ENCODE measurements at places on chromosomes 3 and 15.

DNA sequence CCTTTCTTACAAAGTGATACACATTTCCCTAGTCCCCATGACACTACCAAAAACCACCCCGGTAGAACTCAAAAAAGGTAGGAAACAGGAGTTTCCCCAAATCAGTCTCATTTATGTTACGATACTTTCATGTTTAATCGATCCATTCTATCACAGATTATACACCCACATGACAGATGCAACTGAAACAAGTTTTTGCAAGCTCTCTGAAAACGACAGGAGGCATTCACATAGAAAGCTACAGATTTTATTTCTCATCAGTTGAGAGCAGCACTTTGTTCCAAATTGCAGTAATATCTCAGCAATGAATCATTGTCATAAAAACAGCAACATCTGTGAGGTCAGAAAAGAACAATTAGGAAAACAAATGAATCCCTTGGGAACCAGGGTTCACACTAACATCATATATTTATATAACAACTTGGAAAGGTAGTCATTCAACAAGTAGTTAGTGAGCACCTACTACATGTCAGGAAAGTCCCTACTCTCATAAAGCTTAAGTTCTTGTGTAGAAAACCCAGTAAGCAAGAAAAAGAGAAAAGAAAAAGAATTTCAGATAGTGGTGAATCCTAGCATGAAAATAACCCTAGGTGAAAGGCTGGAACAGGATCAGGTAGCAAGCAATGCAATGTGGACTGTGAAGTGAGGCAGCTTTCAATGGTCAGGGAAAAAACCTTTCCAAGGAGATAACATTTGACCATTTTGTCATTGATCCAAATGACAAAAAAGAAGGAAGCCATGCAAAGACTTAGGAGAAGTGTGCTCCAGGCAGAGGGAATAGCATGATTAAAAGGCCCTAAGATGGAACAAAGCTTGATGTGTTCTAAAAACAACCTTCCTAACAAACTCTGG lies 8.3 kb downstream of the PLD1 start:
- no peak for DNase-seq

DNA sequence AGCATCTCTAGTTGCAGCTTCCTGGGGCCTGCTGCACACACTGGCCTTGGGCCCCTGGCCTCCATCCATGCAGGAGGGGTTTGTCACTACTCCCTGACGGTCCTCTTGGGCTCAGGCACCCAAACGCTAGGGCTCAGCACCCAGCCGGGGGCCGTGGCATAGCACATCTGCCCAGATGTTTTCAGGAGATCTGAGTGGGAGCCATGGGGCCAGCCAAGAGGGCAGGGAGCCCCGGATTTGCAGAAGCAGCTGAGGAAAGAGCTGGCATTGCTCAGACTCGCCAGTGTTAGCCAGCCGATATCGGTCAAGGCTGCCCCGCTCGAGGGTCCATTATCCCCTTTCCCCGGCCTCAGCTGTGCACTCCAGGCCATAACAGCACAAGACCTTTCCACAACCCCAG lies 1.5 kb upstream of the ALDH1A3 start:
- DNase-seq: no peak

DNA sequence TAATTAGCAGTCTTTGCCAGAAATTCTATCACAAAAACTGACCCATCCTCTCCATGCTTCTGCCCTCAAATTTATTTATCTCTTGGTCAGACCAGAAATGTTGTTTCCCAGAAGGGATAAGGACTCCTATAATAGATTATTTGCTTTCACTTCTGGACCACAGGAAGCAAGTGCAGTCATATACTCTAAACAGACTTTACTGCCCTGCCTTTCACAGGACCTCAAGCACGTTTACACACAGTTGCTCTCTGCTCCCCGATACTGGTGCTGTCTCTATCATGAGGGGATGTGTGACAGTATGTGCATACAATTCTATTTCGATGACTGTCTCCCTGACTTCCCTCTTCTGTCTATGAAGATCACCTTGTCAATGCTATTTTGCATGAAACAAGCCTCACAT lies 205.5 kb upstream of the TGFBR2 start:
- no peak for DNase-seq

DNA sequence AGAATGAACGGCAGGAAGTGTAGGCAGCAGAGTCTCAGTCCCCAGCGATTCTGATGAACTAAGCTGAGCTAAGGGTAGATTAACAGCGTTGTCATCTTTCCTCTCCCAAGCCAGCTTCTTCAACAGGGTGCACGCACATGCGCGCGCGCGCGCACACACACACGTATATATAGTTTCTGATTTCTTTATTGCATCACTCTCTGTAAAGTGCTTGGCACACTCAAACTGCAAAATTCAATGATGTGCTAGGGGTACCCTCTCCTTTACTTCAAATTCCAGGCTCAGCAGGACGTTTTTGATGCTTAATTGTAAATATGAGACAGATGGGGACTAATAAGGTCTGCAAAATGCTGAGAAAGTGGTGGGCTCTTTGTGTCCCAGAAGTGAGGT lies 26.1 kb upstream of the VPS8 start:
- DNase-seq: no peak

- no peak for DNase-seq
Measured at GRCh38 chr3:183275418-183275817, 22.4 kb downstream of the B3GNT5 start.

- no peak for DNase-seq
Measured at GRCh38 chr3:81601707-81602305, 159.6 kb downstream of the GBE1 start.

DNA sequence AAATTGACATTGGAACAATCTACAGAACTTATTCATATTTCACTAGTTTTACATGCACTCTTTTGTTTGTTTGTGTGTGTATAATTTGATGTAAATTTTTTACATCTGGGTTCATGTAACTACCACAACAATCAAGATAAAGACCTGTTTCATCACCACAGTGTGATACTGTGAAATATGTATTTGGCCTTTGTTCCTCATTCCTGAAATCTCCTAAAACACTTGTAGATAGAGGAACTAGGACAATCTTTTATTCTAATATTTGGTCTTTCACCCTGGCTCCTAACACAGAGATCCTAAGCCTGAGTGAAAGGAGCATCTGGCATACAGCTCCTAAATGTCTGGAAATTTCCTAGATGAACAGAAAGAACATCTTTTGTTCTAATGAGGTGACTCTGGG lies 155.0 kb upstream of the GPR149 start:
- DNase-seq: no peak

GRCh38 chr3:108136561-108137459 lies 46.0 kb upstream of the CD47 start:
- DNase-seq: no peak

- no peak for DNase-seq
Measured at GRCh38 chr15:41689834-41690233, 29.6 kb downstream of the MGA start.

DNA sequence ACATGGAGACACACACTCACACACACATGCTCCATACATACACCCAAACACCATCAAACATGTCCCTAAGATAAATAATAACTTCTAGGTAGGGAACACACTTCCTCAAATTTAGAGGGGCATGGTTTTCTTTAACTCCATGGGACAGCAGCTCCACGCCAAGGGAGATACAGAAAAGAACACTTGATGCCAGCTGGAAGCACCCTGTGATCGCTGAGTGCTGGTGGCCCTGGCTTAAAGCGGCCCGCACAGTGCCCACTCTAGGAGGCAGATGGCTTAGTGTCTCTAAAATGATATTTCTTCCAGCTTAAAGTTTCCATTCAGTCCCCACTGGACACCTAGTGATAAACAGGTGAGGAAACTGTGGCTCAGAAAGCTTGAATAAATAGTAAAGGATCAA lies 232.9 kb downstream of the UACA start:
- no peak for DNase-seq

GRCh38 chr3:59935025-59935424 lies 885.2 kb upstream of the CFAP20DC start:
- no peak for DNase-seq

GRCh38 chr3:113614402-113614801 lies 82.0 kb downstream of the USF3 start:
- no peak for DNase-seq

DNA sequence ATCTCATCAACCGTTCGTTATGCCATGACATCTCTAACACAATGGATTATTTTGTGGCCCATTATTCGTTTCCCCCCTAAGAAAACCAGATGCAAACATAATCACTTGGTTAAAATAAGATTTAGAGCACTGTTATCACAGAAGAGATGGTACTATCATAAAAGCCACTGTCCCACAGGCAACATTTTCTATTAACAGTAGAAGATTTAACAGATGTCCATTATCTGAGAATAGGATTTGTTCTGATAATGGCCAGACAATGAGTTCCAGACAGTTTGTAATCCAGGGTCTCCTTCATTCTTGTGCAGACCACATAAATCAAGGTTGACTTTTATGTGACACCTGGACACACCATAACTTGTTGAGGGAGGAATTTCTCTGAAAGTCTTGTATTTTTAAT lies 153.1 kb downstream of the CLSTN2 start:
- DNase-seq: no peak

DNA sequence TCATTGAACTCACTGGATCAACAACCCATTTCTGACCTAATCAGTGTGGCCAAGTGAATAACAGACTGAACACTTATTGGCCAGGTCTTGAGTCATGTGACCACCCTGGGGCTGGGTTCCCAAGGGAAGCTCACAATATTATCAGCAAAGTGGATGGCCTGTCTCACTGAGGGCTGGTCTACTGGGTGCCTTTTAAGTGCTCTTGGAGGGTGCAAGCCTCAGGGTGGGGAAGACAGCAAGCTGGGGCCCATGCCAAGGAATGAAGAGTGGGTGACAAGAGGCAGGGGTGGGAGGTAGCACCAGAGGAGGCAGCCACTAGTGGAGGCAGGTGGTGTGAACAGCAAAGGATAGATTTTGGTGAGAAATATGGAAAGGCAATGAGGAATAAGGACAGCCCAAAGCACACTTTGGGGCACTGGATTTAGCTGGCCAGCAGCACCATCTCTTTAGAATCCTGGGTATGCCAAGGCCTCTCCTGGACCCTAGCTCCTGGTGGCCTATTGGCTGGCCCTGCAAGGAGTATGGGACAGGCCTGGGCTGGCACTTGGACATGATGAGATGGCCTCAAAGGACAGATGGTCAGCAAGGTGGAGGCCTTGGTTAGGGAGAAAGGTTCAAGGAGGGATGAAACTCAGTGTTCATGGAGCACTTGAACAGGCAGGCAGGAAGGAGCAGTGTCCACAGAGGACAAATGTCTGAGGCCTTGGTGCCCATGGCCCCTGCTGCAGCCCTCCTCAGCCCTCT lies 34.2 kb downstream of the HMCES start:
- no peak for DNase-seq

DNA sequence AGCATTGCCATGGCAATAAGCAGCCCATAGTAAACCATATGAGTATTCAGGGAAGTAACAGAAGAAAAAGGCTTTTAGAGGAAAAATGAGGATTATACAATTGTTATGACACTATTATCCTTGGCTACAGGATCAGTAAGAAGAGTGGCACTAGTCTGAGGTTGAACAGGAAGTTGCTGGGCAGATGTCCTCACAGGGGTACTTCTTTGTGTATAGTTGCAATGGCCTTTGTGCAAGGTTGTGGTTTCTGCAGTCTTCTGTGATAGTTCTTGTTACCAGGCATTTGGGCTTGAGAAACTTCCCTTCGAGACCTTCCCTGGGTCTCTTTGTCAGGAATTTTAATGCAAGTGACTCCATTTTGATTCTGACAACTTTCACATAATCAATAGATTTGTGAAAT lies 100.6 kb upstream of the ATP11B start:
- DNase-seq: no peak

DNA sequence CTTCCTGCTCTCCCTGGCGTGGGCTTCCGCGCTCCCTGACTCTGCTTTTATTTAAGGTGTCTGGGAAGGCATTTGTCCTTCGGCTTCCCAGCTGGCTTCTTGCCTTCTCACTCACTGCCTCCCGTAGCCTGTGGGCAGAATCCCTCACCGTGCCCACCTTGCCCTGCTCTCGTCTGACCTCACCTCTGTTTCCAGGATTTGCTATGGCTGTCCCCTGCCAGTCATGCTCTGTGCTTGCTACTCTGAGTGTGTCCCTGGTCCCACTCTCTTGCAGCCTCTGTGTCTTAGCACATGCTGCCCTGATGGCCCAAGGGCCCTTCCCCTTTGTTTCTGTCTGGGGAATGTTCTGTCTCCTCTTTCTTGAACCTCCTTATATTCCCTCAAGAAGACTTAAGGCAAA lies 26.2 kb downstream of the LPP start:
- DNase-seq: no peak

DNA sequence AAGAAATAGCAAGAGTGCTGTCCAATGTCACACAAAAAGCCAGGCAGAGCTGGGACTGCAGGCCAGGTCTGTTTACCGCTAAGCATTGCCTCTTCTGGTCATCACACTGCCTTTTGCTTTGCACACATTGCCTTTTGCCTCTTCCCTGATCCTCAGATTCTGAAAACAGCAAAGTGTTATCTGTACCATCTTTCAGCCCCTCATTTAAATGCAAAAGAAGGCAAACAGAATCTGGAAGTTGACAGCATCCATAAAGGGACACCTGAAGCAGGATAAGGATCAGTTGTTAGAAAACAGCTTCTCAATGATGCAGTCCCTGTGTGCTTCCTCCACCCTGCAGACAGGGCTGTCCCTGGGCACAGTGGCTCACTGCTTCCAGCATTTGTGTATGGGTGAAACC lies 106.7 kb upstream of the RAD18 start:
- no peak for DNase-seq

- DNase-seq: no peak
Measured at GRCh38 chr15:81091889-81092558, 42.0 kb upstream of the CFAP161 start.

- no peak for DNase-seq
Measured at GRCh38 chr15:94416820-94417219, 185.5 kb downstream of the MCTP2 start.

- no peak for DNase-seq
Measured at GRCh38 chr3:107973961-107974360, 116.9 kb downstream of the CD47 start.

DNA sequence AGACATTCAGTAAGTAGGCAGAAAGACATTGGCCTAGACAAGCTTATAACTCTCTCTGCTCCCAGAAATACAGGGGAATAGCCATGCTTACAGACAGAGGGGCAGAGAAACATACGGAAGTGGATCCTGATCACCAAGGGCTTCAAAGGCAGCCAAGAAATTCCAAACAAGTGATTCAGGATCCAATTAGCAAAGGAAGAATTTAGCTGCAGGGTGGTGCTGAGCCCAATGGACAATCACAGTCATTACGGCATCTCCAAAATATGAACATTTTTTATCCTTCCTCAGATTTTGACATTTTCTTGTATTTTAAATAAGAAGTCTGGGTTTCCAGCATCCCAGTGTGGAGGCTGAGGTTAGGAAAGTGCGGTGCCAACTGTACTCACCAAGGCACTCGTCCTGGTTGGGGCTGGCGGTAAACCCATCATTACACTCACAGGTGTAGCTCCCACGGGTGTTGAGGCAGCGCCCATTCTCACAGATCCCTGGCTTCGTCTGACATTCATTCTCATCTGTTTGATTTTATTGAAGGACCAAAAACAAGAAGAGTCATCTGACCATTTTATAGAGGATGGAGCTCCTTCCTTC lies 96.8 kb downstream of the DUT start:
- no peak for DNase-seq

GRCh38 chr15:59340325-59340724 lies 32.3 kb downstream of the MYO1E start:
- DNase-seq: no peak

All from HAP-1 (cell line).